HCEC 1CT (cell line): ENCODE measurements at places on chromosomes 4 and X.

GRCh38 chr4:6917461-6918271, 8.0 kb downstream of the TBC1D14 start:
- no peak for DNase-seq

DNA sequence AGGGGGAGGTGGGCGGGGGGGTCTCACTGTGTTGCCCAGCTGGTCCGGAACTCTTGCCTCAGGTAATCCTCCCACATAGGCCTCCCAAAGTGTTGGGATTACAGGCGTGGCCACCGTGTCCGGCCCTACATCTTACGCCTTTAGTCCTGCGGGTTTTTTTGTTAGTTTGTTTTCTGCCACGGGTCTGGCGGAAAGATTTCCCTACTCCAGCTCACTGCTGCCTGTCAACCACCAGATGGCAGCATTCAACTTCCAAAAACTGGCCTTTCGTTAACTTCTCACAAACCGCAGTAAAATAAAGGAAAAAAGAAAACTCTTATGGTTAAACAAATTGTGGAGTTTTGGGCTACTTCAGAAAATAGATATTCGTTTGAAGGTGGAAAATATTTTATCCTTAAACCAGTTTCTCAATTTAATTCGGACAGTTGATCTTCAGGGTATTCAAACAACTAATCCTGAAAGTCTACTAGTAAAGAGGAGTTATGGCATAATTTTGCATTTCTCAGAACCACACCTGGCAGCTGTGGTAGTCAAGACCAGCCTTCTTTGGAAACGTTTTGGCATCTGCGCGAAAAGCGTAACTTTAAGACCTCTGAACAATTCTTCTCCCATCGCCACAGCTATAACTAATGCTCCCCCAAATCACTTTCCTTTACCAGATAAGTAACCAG, 41.1 kb downstream of the LUZP4 start:
- peak; percentile 51 for DNase-seq

- no peak for DNase-seq
Measured at GRCh38 chr4:2126309-2127043, 67.3 kb downstream of the NAT8L start.

GRCh38 chrX:31298916-31299315, 227.1 kb upstream of the FTHL17 start:
- DNase-seq, result no peak

DNA sequence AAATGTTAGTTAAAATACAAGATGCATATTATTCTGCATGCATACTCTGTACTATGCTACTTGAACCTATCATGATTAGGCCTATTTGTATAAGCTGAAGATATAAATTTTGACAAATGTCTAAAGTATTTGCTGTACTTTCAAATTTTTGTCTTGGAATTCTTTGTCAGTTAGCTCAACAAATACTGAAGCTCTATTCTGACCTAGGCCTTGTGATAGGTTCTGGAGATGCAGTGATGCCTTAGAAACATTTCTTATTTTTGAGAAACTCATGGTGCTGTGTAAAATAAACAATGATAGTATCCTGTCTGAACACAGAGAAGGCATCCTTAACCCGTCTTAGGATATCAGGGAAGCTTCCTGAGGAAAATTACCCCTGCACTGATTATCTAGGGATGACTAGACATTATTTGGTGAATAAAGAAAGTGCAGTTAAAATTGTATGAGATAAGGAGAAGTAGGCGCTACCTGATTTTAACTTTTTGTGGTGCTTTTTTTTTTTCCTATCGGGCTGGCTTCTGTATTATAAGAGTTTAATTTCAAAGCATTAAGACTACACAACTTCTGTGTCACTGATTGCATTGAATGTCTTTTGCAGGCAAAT, 43.4 kb downstream of the MOB1B start:
- no peak for DNase-seq
